ENCODE measurements at places on chromosomes 16 and 17.
A peak's percentile ranks its signal among the peaks of the same experiment; 100 is the strongest.

DNA sequence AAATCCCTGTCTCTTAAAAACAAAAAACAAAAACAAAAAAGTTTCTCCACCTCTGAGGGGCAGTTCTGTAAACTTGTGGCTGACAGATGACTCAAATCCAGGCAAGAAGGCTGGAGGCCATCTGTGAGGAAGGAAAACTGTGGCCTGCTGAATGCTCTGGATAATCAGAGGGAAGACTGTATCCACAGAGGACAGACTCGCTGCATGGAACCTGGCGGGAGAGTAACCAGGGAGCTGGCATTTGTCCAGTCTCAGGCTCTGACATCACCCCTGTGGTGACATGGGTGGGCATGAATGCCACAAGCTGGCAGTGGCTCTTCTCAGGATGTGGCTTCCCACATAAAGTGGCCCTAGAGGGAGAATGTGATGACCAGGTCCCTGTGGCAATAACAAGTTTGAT is 2.8 kb upstream of the KSR1 start:
- H3K27ac ChIP-seq, result no peak overlapping the region
- no peak for DNase-seq
- no peak overlapping the region for H3K4me3 ChIP-seq
- H3K27me3 ChIP-seq, result peaks cover 3% of the 10 kb centered on the region

DNA sequence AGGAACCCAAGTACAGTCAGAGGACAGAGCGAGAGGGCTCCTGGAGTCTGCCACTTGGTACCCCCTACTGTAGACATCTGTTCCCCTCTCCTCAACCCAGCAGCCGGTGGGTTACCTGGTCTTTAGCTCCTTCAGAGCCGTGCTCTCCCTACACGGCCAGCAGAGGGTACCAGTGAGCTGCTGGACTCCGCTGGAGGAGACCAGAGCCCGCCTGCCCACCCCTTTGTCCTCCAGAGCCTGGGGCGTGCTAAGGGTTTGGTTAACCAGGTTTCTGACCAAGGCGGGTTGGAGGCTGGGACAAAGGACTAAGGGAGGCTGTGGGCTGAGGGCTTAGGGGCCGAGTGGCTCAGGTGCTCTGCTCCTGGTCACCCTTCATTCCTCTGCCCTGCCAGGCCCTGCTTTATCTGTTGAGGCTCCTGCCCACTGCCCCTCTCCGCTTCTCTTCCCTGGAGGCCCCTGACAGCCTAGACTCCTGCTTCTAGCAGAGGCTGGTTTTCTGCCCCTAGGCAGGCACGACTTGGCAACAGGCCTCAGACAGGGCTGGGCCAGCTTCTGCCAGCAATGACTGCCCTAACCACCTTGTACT is 2.7 kb upstream of the HSD11B2 start:
- DNase-seq, result peak; percentile 68
- H3K27me3 ChIP-seq, result peaks cover 48% of the 10 kb centered on the region
- H3K27ac ChIP-seq, result no peak overlapping the region
- peaks cover 7% of the 10 kb centered on the region for H3K4me1 ChIP-seq

- H3K36me3 ChIP-seq, result no peaks in the 10 kb centered on the region
- H3K4me3 ChIP-seq, result peak overlapping the region; percentile 86
- peak overlapping the region; percentile 45 for H3K27ac ChIP-seq
Observed at GRCh38 chr17:44775838-44776621, 17.2 kb downstream of the ADAM11 start.

DNA sequence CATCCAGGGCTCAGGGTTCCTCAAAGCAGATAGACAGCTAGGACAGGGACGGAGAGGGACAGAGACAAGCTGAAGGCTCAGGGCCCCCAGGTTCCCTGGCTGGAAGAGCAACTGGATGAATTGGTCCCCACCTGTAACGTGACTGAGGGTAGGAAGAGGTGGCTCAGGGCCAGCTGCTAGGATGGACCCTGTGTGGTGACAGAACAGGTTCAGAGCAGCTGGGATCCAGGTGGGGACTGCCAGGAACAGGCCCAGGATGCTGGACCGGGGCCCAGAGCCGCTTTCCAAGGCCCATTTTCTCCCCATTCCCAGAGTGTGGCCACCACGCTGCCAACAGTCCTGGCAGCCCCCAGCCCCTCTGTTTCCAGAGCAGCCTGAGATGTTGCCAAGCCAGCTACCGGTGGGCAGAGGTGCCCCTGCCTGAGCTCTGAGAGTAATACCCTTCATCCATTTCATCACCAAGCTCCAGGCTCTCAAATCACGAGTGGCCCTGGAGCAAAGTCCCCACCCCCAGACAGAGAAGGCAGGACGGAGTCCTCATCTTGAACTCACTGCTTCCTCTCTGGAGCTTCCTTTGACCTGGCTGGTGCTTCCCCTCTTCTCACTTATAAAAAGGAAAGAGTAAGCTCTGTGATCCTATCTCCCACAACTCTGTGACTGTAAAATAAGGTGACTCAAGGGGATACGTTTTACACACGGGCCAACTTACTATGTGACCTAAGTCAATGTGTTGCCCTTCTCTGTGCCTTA is 79.6 kb downstream of the TMEM132E start:
- DNase-seq, result no peak
- H3K36me3 ChIP-seq, result no peaks in the 10 kb centered on the region
- H3K27me3 ChIP-seq, result peaks cover 7% of the 10 kb centered on the region
- H3K27ac ChIP-seq, result no peak overlapping the region
- H3K4me1 ChIP-seq, result no peaks in the 10 kb centered on the region

DNA sequence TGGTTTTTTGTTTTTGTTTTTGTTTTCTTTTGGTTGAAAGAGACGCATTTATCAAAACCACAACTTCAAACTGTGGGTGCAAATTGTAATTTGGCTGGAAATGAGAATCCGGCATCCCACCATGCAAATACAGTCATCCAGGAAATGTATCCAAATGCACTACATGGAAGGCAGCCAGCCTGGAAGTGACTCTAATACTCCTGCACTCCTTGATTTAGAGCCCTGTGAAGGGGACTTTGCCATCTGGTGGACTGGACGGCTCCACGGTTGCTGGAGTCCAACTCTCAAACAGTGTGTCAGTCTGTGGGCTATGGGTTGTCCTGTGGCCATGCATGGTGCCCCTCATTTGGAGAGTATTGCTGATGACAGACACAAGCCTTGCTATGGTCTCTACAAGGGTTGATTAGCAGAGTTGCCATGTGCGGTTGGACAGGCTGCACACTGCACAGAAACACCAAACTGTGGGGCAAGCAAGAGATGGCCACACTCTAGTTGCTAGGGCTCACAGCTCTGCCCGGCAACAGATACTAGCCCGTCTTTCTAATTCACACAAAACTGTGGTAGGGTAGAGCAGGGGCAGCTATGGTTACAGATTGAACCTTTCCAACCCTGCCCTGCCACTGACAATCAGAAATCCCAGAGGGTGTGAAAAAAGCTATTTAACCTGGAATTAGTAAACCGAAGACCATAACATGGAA is 62.4 kb downstream of the VAT1L start:
- no peak overlapping the region for H3K27ac ChIP-seq
- DNase-seq, result no peak

DNA sequence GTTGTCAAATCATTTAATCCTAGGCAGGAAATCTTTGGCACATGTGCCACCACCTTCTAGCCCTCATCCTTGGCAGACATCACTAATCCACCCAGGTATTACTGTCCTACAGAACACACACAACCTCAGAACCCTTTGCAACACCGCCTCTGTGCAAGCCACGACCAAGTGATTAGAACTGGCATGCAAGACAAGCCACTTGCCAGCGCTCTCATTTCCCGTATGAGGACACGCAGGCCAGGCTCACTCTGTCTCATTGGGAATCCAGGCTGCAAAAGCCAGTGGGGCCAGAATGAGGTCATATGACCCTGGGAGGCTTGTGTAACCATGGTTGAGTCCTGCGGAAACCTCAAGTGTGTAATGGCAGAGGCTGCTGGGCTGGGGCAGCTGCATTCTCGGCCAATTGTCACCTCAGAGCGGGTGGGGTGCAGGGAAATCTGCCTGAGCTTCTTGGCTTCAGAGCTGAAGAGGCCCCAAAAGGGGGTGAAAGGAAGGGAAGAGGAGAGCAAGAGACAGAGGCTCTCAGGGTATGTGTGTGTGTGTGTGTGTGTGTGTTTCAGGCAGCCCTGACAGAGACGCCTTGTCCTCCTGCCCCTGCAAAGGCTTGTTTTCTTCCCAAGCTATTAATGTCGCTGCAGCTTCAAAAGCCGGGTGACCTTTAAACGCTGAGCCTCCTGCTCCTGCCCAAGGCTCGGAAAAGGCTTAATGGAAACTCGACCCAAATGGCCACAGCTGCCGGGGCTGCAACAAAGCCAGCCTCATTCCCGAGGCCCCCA is 43.2 kb upstream of the MRPS23 start:
- no peak for DNase-seq
- H3K36me3 ChIP-seq, result no peaks in the 10 kb centered on the region
- H3K27me3 ChIP-seq, result peaks cover 11% of the 10 kb centered on the region
- peak overlapping the region; percentile 29 for H3K4me3 ChIP-seq

DNA sequence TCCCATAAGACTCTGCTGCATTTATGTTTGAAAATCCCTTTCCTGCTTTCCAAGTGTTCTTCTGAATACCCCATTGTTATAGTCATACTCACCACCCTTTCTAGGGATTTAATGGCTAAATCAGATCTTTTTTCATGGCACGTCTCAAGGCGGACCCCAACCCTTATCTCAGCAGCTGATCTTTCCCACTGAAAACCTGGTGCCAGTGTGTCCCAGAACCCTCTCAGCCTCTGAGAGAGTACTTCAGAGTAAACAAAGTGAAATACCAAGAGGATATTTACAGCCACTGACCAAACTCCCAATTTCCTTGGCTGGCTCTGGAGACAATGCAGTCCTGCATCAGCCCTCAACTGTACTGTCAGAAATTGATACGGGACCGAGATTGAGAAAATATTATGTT is 101.7 kb downstream of the TMEM100 start:
- DNase-seq, result no peak
- H3K36me3 ChIP-seq, result no peaks in the 10 kb centered on the region
- H3K4me1 ChIP-seq, result peaks cover 4% of the 10 kb centered on the region
- H3K27me3 ChIP-seq, result peaks cover 27% of the 10 kb centered on the region
- H3K4me3 ChIP-seq, result no peak overlapping the region

- H3K4me3 ChIP-seq, result no peak overlapping the region
- H3K36me3 ChIP-seq, result no peaks in the 10 kb centered on the region
- H3K27ac ChIP-seq, result no peak overlapping the region
- H3K27me3 ChIP-seq, result peaks cover 1% of the 10 kb centered on the region
Observed at GRCh38 chr17:78939615-78940014, 14.4 kb upstream of the TIMP2 start.

DNA sequence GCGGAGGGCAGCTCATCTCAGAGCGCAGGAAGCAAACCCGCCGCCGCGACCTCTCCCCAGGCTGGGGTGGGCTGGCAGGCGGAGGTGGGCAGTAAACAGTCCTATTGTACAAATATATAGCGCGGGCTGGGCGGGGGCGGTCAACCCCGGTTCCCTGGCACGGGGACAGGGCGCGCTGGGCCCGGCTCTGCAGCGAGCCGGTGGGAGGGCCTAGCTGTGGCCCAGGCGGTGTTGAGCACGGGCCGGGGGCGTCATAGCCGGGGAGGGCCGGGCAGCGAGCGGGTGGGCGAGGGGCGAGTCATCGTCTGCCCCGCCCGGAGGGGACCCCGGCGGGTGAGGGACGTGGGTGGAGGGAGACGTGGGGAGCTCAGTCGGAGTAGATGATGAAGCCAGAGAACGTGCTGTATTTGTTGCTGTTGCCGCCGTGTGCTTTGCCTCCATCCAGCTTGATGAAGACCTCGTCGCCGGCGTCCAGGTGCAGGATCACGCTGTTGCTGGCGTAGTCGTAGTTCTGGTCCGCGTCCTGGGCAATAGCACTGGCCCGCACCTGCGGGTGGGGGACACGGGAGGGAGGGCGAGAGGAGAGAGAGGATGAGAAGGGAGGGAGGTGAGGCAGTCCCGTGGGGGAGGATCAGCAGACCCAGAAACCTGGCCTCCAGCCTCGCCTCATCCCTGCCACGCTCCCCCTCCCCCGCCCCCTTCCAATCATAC is 8.1 kb downstream of the C1QL1 start:
- H3K27ac ChIP-seq, result no peak overlapping the region
- H3K36me3 ChIP-seq, result no peaks in the 10 kb centered on the region
- H3K4me3 ChIP-seq, result peak overlapping the region; percentile 42
- peaks cover 70% of the 10 kb centered on the region for H3K27me3 ChIP-seq
- no peak for DNase-seq
- H3K4me1 ChIP-seq, result peaks cover 2% of the 10 kb centered on the region

DNA sequence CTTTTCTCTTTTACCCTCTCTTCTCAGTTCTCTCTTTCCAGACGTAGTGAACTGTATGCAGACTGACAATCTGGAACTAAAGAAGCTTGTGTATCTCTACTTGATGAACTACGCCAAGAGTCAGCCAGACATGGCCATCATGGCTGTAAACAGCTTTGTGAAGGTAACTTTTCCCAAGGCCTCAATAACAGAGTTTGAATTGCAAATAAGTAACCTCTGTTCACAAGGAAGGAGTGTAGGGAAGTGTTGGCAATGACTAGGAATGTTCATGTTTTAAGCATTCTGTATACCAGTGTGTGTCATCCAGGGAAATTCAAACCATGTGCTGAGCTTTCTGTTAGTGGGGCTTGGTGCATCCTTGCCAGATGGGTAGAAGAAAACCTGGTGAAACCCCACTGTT is 18.6 kb downstream of the AP2B1 start:
- no peak overlapping the region for H3K4me3 ChIP-seq
- H3K27me3 ChIP-seq, result no peaks in the 10 kb centered on the region
- peaks cover 22% of the 10 kb centered on the region for H3K36me3 ChIP-seq

GRCh38 chr17:12133183-12133582 is 112.5 kb downstream of the MAP2K4 start:
- peaks cover 68% of the 10 kb centered on the region for H3K36me3 ChIP-seq
- no peak overlapping the region for H3K27ac ChIP-seq
- no peak overlapping the region for H3K4me3 ChIP-seq
- no peak for DNase-seq

DNA sequence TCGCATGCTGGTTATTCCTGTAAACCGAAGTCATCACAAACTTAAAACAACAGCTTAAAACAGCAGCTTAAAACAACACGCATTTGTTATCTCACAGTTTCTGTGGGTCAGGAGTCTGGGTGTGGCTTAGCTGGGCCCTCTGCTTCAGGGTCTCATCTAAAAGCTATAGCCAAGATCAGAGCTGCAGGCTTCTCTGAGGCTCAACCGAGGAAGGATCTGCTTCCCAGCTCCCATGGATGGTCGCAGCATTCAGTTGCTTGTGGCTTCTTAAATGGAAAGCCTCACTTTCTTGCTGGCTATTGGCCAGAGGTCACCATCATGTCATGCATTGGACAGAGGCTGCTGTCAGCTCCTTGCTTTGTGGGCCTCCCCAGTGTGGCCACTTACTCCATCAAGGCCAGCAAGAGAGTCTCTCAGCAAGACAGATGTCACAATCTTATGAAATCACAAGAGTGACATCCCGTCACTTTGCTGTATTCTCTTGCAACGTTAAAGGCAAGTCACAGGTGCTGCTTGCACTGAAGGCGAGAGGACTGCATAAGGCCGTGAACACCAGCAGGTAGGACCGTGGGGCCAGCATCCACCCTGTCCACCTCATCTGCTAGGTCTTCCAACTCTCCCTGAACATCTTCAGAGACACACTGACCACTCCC is 117.9 kb upstream of the TNRC6C start:
- H3K27ac ChIP-seq, result no peak overlapping the region
- H3K36me3 ChIP-seq, result peaks cover 1% of the 10 kb centered on the region
- DNase-seq, result no peak

- H3K27ac ChIP-seq, result no peak overlapping the region
- no peaks in the 10 kb centered on the region for H3K36me3 ChIP-seq
- peaks cover 27% of the 10 kb centered on the region for H3K4me1 ChIP-seq
- no peak for DNase-seq
Observed at GRCh38 chr17:36094232-36094631, 4.3 kb upstream of the CCL3 start.
